ENCODE measurements at places on chromosomes 1 and 21. TPM values are rescaled to one million over a fixed set of nuclear protein-coding genes. Genes with fewer than 3 reads are reported as not detected.

Gene CRNN
- total RNA-seq = not detected

Gene FAM78B
- total RNA-seq = 0.18 TPM

Gene TCP10L
- total RNA-seq = 0.42 TPM

Gene KRTAP20-1
- not detected for total RNA-seq

Gene KIFAP3
- total RNA-seq = 20.1 TPM

Gene NBPF6
- not detected for total RNA-seq

Gene OR2T35
- total RNA-seq = not detected

DNA sequence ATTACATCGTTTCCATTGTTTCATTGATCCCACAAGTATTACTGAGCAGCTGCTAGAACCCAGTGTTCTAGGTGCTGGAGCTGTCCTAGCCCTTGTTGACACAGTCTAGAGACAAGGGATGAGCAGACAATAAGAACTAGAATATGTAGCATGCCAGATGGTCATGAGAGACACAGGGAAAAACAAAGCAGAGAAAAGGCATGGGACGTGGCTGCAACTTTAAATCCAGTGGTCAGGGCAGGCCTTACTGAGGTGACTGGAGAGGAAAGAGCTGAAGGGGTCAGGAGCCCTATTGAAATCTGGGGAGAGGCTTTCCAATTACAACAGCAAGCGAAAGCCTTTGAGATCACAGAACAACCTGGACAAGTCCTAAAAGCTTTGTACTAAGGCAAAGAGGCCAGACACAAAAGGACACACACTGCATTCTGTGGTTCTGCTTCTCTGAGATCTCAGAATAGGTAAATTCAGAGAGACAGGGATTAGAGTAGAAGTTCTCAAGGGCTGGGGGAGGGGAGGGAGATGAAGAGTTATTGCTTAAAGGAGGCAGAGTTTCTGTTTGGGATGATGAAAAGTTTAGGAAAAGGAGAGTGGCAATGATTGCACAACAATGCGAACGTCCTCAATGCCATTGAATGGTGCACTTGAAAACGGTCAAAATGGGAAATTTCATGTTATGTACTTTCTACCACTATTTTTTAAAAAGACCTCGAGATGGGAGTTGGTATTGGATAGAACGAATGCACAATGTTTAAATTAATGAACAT, 467.4 kb upstream of the VAMP3 start:
- H3K27me3 ChIP-seq = peaks cover 10% of the 10 kb centered on the region
- no peaks in the 10 kb centered on the region for H3K4me1 ChIP-seq
- H3K27ac ChIP-seq = no peak overlapping the region
- H3K4me3 ChIP-seq = no peak overlapping the region
- H3K36me3 ChIP-seq = no peaks in the 10 kb centered on the region

DNA sequence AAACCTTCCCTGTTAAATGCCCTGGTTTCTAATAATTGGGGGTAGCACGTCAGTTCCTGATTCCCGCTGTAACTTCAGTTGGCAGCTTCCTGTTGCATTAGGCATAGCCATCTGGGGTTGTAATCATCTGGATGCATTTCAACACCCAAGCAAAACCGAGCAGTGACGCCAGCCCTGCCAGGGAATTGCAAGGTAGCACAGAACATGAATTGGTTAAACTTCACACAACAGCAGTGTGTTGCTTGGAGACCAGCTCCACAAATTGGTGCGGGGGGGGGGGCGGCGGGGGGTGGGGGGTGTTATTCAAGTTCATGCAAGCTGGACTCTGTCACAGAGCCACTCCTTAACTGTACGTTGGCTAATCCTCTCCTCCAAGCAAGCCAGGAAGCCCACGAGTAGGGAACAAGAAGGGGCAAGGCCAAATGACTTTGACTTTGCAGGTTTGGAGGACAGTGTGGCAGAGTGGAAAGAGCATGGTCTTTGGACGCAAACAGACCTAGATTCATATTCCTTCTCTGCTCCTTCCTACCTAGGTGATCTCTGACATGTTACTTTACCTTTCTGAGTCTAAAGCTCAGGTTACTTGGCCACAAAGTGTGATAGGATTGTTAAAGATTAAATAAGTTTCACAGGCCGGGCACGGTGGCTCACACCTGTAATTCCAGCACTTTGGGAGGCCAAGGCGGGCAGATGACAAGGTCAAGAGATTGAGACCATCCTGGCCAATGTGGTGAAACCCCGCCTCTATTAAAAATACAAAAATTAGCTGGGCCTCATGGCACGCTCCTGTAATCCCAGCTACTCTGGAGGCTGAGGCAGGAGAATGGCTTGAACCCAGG, 4.7 kb downstream of the LAX1 start:
- H3K36me3 ChIP-seq = peaks cover 53% of the 10 kb centered on the region
- H3K27me3 ChIP-seq = no peaks in the 10 kb centered on the region
- no peak overlapping the region for H3K4me3 ChIP-seq
- peaks cover 34% of the 10 kb centered on the region for H3K4me1 ChIP-seq

DNA sequence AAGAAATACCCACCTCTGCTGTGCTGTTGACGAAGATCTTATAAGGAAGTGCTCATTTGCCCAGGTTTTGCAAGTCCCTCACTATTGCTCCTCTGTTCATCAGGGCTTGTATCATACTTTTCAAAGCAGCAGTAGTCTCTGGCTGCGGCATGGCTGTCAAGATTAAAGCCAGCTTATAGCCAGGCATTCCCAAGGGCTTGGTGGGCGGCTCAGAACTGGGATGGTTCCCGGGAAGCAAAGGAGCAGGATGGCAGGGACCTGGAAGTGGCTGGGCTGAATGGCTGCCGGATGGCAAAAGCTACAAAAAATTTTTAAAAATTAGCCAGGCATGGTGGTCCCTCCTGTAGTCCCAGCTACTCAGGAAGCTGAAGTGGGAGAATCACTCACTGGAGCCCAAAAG, 16.7 kb upstream of the SH3BGRL3 start:
- no peaks in the 10 kb centered on the region for H3K27me3 ChIP-seq
- H3K4me1 ChIP-seq = peaks cover 3% of the 10 kb centered on the region
- no peak for DNase-seq
- peaks cover 78% of the 10 kb centered on the region for H3K36me3 ChIP-seq

GRCh38 chr21:17231124-17231523, 281.7 kb upstream of the CXADR start:
- no peaks in the 10 kb centered on the region for H3K36me3 ChIP-seq
- no peak overlapping the region for H3K4me3 ChIP-seq
- H3K4me1 ChIP-seq = no peaks in the 10 kb centered on the region
- DNase-seq = no peak

DNA sequence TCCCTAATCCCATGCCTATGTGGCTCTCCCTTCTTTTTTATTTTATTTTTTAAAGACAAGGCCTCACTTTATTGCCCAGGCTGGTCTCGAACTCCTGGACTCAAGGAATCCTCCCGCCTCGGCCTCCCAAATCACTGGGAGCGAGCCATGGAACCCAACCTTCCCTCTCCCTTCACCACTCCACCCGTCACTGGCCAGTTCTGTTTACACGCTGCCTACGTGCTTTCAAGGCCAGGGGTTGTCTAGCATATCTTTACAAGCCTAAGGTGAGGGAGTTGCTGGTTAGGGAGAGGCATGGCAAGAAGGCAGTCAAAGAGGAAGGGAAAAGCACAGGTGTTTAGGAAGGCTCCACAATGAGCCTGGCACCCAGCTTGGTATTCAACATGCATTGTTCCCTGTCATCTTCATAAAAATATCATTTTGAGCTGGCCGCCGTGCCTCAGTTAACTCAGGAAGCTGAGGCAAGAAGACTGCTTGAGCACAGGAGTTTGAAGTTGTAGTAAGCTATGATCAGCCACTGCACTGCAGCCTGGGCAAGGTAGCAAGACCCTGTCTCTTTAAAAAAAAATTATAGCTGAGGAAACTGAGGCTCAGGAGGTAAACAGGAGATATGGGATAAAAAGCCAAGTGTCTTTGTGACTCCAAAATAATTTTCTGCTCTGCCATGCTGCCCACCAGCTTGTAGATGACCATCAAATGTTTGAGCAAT, 1.1 kb downstream of the RHBDL2 start:
- no peak overlapping the region for H3K4me3 ChIP-seq
- H3K27ac ChIP-seq = no peak overlapping the region
- no peaks in the 10 kb centered on the region for H3K36me3 ChIP-seq
- H3K27me3 ChIP-seq = peaks cover 5% of the 10 kb centered on the region
- no peaks in the 10 kb centered on the region for H3K4me1 ChIP-seq

GRCh38 chr1:162629651-162630050, 2.6 kb upstream of the DDR2 start:
- no peak overlapping the region for H3K27ac ChIP-seq
- DNase-seq = no peak
- no peaks in the 10 kb centered on the region for H3K36me3 ChIP-seq
- no peak overlapping the region for H3K4me3 ChIP-seq
- no peaks in the 10 kb centered on the region for H3K4me1 ChIP-seq

- H3K36me3 ChIP-seq = peaks cover 44% of the 10 kb centered on the region
- no peak for DNase-seq
- no peak overlapping the region for H3K27ac ChIP-seq
- H3K4me1 ChIP-seq = peaks cover 28% of the 10 kb centered on the region
- H3K4me3 ChIP-seq = no peak overlapping the region
Measured at GRCh38 chr1:207045453-207045852, 5.6 kb downstream of the YOD1 start.

DNA sequence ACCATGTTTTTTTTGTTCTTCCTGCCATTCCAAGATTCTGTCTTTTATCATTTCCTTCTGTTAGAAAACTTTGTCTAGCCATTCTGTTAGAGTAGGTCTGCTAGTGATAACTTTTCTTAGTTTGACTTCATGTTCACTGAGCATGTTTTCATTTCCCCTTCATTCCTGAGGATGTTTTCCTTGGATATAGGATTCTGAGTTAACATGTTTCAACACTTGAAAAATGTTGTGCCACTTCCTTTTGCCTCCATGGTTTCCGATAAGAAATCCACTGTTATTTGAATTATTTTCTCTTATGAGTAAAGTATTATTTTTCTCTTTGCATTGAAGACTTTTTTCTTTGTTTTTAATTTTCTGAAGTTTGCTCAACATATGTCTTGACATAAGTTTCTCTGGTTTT, 66.7 kb downstream of the ATP1A1 start:
- H3K36me3 ChIP-seq = no peaks in the 10 kb centered on the region
- no peak overlapping the region for H3K4me3 ChIP-seq
- no peak for DNase-seq
- peaks cover 43% of the 10 kb centered on the region for H3K27me3 ChIP-seq

GRCh38 chr21:37575580-37575979, 209.0 kb downstream of the DYRK1A start:
- no peak overlapping the region for H3K4me3 ChIP-seq
- peaks cover 2% of the 10 kb centered on the region for H3K36me3 ChIP-seq
- H3K27ac ChIP-seq = no peak overlapping the region
- DNase-seq = no peak

DNA sequence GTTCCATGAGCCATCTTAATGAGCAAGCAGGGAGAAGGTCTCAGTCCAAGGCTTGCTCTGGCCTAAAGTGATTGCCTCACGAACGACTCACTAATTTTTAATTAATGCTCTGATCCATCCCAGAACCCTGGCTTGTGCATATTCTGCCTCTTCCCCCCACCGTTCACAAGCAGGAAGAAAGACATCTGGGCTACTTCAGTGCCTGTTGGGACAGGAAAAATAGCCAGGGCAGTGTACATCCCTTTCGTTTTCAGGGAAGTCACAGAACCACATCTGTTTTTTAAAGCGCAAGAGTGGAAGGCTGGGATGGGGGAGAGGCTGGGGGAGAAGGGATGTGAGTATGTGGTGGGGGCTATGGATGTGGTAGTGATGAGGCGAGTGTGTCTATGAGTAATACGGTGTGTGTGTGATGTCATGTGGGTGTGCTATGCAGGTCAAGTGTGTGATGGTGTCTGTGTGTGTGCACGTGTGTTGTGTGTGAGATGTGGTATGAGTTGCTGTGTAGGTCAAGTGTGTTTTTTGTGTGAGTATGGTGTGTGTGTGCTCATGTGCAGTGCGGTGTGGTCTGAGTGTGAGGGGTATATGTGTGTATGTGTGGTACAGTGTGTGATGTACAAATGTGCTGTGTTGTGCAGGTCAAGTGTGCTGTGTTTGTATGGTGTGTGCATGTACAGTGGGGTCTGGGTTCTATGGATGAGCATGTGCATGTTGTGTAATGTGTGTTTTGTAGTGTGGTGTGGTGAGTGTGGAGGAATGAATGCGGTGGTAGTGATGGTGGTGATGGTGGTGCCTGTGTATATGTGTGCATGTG, 64.9 kb upstream of the SYT6 start:
- DNase-seq = no peak
- no peaks in the 10 kb centered on the region for H3K4me1 ChIP-seq
- H3K27ac ChIP-seq = no peak overlapping the region
- no peaks in the 10 kb centered on the region for H3K36me3 ChIP-seq

DNA sequence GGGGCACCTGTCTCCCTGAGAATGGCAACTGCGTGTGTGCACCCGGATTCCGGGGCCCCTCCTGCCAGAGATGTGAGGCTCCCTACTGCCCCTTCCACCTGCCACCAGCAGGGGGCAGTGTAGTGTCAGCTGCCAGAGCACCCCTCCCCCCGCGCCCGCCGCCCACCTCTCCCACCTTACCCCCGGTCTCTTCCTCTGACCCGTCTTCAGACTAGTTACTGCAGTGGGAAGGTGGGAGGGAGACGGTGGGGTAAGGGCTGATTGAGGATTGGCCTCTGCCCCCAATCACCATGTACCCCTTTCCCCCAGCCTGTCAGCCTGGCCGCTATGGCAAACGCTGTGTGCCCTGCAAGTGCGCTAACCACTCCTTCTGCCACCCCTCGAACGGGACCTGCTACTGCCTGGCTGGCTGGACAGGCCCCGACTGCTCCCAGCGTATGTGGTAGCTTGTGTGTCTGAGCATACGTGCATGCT, 10.1 kb upstream of the LRRC71 start:
- DNase-seq = peak; percentile 69
- H3K36me3 ChIP-seq = no peaks in the 10 kb centered on the region
- peaks cover 5% of the 10 kb centered on the region for H3K4me1 ChIP-seq
- H3K4me3 ChIP-seq = no peak overlapping the region
- H3K27me3 ChIP-seq = peaks cover 3% of the 10 kb centered on the region
- no peak overlapping the region for H3K27ac ChIP-seq

- no peaks in the 10 kb centered on the region for H3K27me3 ChIP-seq
- H3K36me3 ChIP-seq = peaks cover 1% of the 10 kb centered on the region
- peaks cover 38% of the 10 kb centered on the region for H3K4me1 ChIP-seq
- no peak for DNase-seq
Measured at GRCh38 chr1:232596666-232597303, 33.1 kb downstream of the SIPA1L2 start.

DNA sequence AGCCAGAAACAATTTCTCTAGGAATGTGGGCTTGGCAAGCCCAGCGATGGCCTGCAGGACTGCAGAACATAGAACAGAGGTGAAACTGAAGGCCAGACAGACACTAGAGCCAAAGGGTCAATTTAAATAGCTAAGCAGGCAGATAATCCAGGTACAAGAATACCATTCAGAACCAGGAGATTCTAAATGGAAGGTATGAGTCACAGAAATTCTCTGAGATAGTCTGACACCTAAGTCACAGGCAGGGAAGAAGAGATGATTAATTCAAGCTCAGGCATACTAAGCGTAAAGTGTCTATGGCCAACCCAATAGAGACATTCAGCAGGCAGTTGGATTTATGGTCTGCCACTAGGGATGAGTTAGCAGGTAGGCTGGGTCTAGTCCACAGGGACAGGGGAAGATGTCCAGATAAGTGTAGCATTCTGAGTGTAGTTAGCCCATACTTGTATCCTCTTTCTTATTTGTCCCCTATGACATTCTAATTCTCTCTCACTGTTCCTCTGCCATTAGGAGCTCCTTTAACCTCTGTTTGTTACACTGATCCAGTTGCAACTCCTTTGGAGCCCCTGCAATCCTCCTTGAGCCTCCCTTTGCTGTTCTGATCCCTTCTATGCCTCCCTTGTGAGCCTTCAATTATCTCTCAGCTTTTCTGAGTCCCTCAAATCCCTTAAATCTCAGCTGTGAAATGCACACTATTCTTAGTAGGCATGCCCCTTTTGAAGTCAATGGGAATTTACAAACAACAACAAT, 383.8 kb downstream of the LMO4 start:
- no peak overlapping the region for H3K27ac ChIP-seq
- H3K27me3 ChIP-seq = peaks cover 3% of the 10 kb centered on the region
- no peak for DNase-seq

GRCh38 chr21:42435401-42435800, 31.7 kb downstream of the UBASH3A start:
- H3K27me3 ChIP-seq = no peaks in the 10 kb centered on the region
- H3K4me3 ChIP-seq = no peak overlapping the region
- no peak for DNase-seq
- H3K27ac ChIP-seq = peak overlapping the region; percentile 71

Measured in activated CD8-positive, alpha-beta T cell treated with anti-CD3 and anti-CD28 coated beads, Interleukin-2, amount 10 ng/mL, durations not matched to agents 7 days and 5 days (primary cell).